ENCODE measurements at places on chromosomes 6 and 20.

GRCh38 chr20:51380401-51381385 lies 161.8 kb downstream of the NFATC2 start:
- DNase-seq: no peak

DNA sequence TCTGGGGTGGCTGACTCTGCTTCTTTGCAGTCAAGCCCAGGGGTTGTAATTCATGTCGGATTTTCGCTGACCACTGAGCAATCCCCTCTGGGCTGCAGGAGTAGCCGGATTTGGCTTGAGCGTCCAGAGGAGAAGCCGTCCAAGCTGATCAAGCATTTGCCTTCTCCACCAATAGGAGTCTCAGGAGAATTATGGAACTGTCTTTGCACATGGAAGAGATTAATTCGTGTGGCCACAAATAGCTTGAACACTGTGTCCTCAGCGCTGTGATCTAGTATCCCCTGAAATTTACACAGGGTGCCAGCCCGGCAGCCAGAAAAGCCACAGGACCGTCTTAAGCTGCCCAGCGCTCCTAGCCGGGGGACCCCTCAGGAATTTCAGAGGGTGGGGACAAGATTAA lies 37.1 kb downstream of the EYA2 start:
- no peak for DNase-seq

GRCh38 chr6:24919056-24919892 lies 16.5 kb downstream of the RIPOR2 start:
- no peak for DNase-seq

DNA sequence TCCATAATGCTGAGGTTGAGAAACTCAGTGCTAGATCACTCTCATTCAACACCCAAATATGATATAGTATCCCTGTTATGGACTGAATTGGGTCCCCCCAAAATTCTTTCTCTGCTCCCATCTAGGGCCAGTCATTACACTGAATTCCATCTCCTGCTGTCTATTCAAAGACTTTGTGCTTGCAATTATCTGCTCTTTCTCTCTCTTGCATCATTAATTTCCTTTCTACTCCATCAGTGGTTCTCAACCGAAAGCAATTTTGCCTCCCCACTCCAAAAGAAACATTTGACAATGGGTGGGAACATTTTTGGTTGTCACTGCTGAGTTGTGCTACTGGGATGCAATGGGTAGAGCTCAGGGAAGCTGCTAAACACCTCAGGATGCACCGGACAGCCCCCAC lies 271.5 kb upstream of the CDYL start:
- DNase-seq: no peak

GRCh38 chr20:16898433-16898832 lies 150.3 kb downstream of the OTOR start:
- no peak for DNase-seq

All from BE2C (cell line).